NCI-H1092 treated with DMSO at 0.1 percent for 48 hours (cell line): ENCODE measurements at places on chromosomes 6 and 20.

DNA sequence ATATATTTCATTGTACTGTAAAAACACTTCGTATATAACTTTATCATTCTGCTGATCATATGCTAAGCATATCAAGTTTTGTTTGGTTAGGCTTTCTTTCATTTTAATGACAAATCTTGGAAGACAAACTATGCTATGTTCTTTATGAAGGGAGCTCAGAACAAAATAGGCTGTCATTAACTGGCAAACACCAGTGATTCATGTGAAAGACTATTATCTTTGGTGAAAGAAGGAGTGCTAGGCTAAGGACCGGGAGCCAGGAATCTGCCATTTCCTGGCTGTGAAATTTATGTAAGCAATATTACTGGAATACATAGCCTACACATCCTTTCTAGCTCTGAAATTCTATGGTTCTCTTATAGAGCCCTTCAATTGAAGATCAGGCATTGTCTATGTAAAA is 136.2 kb upstream of the CCN2 start:
- no peak for DNase-seq

DNA sequence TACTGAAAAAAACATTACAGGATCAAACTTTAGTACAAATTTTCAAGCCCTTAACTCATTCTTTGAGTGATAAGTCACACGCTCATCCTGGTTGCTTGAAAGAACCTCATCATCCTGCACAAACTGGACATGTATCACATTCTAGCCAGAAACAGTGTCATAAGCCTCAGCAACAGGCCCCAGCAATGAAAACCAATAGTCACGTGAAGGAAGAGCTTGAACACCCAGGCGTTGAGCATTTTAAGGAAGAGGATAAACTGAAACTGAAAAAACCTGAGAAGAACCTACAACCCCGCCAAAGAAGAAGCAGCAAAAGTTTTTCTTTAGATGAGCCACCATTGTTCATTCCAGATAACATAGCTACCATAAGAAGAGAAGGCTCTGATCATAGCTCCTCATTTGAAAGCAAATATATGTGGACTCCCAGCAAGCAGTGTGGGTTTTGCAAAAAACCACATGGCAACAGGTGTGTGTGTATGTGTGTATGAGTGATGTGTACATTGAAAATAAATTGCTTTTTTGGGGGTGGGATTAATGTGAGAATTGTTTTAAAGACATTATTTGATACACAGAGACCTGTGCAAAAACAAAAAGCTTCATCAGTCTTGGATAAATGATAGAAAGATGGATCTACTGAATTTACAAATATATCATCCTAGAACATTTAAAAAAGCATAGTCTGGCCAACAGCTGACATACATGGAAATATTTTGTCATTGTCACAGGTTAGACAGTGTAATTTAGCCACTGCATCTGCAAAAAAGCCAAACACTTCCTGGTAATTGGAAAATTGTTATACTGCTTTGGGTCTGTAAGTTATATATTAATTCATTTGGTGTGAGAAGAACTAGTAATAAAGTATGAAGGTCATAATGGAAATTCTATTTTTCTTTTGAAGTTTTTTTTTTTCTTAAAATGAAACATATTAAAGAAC is 50.1 kb downstream of the PHF3 start:
- no peak for DNase-seq

- DNase-seq = no peak
Observed at GRCh38 chr6:865846-866245, 172.9 kb upstream of the EXOC2 start.

DNA sequence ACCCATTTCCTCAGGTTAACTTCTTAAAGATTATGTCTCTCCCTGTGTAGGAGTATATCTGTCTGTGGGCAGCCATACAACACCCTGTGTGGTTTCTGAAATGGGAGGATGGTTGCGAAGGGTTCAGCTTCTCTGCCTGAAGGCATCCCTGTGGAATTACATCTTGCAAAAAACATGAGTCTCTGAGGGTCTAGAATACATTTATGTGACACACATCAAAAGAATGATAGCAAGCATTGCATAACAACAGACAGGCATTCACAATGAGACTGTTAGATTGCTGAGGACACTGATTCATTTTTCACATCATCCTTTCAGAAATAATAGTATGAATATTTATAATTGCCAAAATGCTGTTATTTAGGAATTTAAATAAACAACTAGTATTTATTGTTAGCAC is 670.9 kb downstream of the HTR1B start:
- DNase-seq = no peak
